ENCODE measurements at places on chromosomes 2 and 18.

DNA sequence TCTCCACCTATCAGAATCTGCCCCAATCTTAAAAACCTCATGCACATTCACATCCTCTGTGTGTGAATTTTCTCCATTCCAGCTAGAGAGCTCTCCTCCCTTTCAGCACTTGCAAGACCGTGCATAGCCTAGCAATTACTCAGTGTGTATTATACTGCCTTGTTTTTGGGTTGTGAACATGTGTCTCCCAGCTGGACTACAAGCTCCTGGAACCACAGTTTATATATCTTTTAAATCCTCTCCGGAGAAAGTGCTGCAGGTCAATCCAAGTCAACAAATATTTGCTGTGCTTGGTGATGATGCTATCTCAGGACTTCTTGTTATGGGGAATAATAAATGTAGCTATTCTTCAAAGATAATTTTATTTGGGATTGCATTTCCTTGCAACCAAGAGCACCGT is 58.2 kb upstream of the MEX3C start:
- DNase-seq = no peak

DNA sequence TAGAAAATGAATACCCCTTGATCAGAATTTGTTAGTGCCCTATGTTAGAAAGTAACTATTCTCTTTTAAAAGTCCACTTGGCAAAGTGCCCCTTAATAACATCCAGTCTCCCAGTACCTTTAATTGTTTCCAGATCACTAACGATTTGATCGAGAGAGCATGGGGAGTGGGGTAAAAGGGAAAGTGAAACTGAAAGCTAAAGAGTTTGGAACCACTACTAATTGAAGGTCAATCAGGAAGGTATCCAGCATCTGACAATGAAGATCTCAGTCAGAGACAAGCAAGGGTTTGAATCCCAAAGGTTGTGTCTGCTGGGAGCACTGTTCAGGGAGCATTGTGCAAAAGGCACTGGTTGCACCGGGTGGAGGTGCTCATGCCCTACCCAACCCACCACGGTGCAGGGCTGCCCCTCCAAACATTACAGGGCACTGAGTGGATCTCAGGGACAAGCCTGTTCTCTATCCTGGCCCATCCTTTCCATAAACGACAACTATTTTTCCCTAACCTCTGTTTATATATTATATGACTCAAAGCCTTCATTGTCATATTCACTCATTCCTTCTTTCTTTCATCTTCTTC is 14.6 kb upstream of the RIT2 start:
- DNase-seq = no peak

DNA sequence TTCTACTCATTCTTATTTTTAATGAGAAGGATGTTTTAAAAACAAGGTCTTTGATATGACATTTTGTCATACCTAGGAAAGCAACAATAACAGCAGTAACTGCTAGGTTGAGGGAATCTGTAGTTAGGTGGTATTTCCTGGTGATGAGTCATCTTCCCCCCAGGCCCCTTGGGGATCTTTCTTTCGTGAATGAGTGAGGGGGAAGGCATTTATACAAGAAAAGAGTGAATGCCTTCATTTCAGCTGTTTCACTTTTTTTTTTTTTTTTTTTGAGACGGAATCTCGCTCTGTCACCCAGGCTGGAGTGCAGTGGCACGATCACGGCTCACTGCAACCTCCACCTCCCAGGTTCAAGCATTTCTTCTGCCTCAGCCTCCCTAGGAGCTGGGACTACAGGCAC is 108.6 kb downstream of the MAP4K4 start:
- DNase-seq = no peak

- no peak for DNase-seq
Observed at GRCh38 chr2:38561691-38562090, 41.0 kb downstream of the HNRNPLL start.

- DNase-seq = no peak
Observed at GRCh38 chr2:20357638-20358389, 7.2 kb upstream of the PUM2 start.

DNA sequence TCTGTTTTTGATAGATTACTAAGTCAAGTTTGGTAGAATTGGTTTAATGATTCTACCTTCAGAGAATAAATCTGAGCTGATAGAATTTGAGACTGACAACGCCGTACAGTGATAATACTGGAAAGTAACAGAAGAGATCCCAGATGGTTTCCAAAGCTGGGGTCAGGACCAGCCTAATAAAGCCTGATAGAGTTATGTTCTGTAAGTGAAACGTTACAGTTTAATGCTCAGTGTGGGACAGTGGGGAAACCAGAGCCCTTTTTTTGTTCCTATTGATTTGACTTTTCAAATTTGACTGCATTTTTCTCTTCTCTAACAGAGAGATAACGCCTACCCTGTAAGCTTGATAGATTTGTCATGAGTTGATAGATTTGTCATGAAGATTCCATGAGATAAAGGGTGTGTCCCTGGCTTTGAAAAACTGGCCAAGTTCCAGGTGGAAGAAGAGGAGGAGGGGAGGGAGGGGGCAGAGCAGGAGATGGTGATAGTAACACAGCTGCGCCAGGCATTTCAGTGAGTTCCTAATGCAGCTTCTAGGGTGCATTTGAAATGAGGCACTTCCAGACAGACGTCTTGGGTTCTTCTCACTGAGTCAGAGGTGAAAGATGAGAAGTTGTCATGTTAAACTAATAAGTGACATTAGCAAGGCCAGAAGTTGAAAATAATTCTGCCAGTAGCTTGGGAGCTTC is 65.1 kb downstream of the CERS6 start:
- no peak for DNase-seq

DNA sequence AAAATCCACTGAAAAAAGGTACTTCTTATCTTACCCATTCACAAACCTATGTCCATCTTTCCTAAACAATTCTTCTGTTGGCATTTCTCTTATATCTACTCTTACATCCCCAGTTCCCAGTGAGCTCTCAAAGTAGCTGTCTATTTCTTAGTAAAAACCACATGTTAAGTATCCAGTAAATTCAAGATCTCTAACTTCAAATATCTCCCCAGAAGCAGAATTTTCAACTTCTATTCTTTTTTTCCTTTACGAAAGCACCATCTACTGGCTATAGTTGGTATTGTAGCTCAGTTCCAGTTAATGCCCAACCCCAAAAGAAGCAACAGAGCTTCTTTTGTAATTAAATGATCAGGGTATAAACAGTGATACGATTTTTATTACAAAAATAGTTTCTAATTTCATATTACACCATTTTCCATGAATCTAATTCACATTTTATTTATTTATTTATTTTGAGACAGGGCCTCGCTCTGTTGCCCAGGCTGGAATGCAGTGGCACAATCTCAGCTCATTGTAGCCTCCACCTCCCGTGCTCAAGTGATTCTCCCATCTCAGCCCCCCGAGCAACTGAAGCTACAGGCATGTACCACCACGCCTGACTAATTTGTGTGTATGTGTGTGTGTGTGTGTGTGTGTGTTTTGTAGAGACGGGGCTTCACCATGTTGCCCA is 28.5 kb downstream of the HRH4 start:
- DNase-seq = no peak

- DNase-seq = no peak
Observed at GRCh38 chr2:40087434-40087833, 308.4 kb upstream of the THUMPD2 start.

- peak; percentile 1 for DNase-seq
Observed at GRCh38 chr2:152716805-152717227, 445 bp downstream of the PRPF40A start.

- DNase-seq = no peak
Observed at GRCh38 chr2:79952616-79953015, 351.9 kb downstream of the LRRTM1 start.

DNA sequence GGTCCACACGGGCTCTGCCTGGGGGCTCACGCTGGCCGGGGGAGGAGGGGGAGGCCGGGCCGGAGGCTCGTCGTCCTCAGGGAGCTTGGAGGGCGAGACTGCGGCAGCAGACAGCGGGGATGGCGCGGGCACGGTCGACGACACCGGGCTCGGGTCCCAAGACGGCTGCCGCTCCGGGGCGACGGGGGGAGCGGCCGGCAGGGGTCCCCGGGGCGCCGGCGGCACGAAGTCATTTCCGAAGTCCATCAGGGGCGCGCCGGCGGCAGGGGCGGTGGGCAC is 491 bp downstream of the RTN4 start:
- no peak for DNase-seq

GRCh38 chr2:64212801-64213321 is 68.6 kb upstream of the PELI1 start:
- no peak for DNase-seq

GRCh38 chr18:76686737-76687231 is 135.6 kb upstream of the ZNF236 start:
- no peak for DNase-seq
